ENCODE measurements at places on chromosomes 3 and 15. TPM values are rescaled to one million over a fixed set of nuclear protein-coding genes. Genes with fewer than 3 reads are reported as not detected.

GRCh38 chr3:114644367-114644766 is 350.5 kb downstream of the TIGIT start:
- no peak for DNase-seq

GOLGA8G gene
- 0.03 TPM for polyA plus RNA-seq

SNTN gene
- not detected for polyA plus RNA-seq

DNA sequence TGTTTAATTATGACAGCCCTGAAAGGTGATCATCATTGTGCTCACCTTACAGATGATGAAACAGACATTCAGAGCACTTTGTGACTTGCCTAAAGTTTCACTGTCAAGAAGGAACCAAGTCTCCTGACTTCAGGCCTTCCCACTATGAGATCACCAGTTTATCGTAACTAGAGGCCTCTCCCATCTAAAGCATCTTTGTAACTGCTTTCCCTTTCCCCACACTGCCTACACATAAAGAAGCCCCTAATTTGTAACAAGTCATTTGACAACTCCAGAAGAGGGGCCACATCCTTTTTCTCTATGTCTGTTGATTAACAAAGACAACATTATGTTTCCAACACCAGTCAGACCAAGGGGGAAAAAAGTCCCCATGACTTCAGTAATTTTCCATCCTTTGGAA is 1.1 kb downstream of the KLHL6 start:
- DNase-seq = no peak

GRCh38 chr3:110576960-110577359 is 494.7 kb upstream of the NECTIN3 start:
- DNase-seq = no peak

TRIM42 gene
- not detected for polyA plus RNA-seq

GRCh38 chr15:74960286-74960685 is 3.7 kb upstream of the RPP25 start:
- DNase-seq = no peak

DNA sequence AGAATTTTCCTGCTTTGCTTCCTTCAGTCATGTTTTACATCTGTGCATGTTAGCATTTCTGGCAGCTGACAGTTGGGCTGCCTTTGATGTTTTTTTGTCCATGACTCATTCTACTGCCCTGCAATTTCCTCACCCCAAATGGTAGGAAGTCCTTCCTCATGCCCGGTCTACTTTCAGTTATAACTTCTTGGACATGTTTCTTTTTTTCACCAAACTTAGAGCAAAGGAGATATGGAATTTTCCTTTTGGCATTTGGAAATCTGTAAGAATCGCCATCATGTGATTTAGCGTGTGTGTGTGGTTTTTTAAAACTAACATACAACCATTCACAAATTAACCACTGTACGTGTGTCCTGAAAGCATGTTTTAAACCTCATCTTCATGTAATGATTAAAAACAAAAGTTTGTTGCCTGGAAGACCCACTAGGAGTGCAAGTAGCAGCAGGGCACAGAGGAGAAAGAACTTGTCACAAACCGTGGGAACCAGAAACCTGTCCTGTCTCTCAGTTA is 430.7 kb upstream of the CFAP20DC start:
- DNase-seq = no peak

DNA sequence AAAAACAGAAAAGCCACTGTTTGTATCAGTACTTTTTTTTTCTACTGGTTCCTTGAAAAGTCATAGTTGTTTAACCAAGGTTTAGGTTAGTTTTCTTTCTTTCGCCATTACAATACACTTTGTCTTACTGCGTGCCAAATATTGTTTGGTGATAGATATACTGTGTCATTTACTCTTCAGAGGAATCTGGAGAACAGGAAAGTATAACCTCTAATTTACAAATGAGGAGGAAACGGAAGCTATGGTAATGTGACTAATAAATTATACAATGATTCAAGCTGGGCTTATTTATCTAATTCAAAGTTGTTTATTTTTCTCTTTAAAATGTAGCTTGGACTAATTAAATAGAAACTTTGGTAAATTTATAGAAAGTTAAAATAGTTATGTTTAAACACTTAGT is 96.2 kb upstream of the ROBO2 start:
- no peak for DNase-seq

DNA sequence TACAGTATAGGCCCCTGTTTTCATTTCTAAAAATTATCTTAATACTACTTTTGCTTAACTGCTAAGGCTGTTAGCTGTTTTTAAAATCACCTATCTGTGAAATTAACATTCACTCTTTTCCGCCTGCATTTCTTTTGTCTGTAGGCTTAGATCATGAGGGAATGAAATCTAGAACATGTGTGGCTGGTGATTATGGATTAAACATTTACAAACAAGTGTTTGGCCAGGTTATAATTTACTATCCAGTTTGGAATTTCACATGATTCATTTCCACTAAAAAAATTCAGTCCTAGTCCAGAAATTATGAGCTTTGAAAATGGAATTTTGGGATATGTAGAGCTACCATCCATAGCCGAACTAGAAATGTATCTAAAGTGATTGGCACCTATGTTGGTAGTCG is 39.1 kb downstream of the GOLM2 start:
- DNase-seq = no peak

DNA sequence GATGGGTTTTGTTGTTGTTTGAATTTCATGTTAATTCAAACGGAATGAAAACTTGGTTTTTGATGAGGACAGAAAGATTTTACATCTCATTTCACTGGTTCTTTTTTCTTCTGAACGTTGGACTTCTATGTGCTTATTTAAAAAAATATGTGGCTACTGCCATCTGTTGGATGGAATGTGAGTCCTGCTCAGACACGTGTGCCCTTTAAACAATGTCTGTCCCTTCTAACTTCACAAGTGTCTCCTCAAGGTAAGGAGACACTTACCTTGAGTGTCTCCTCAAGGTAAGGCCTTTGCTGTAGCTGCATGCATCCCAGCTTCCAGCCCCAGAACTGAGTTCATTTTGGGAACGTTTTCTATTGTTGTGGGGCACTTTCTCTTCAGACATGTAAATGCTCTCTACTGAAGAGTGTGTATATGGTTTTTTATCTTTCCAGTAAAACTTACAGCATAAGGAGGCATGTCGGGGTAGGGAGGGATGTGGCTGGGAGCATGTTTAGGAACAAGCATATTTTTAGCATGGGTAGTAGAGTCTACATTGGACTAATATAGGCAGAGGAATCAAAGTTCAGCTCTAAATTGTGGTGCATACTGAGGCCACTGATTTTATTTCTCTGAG is 63.1 kb upstream of the UBE3A start:
- DNase-seq = peak; percentile 18

- DNase-seq = no peak
Observed at GRCh38 chr15:31402511-31403056, 75.9 kb downstream of the KLF13 start.

P2RY14 gene
- 1.0 TPM for polyA plus RNA-seq

IMPG2 gene
- polyA plus RNA-seq = 0.58 TPM

- no peak for DNase-seq
Observed at GRCh38 chr3:16301507-16301906, 36.5 kb downstream of the OXNAD1 start.

GRCh38 chr3:71398157-71398836 is 185.2 kb downstream of the FOXP1 start:
- no peak for DNase-seq

DNA sequence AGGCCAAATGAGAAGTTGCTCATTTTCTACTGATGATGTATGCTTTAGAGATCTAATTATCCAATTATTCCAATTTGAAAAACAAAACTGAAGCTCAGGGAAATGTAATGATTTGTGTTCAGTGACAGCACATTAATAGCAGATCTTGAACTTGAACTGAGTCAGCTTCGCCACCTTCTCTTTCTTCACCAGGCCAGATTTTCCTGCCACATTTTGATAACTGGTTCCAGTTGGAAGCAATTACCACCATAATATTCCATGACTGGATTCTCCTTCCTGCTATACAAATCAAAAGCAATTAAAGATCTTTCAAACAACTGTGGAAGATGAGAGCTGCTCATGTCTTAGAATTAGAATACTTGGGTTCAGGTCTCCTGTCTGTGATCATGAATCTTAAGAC is 334.1 kb downstream of the RBMS3 start:
- DNase-seq = no peak

DNA sequence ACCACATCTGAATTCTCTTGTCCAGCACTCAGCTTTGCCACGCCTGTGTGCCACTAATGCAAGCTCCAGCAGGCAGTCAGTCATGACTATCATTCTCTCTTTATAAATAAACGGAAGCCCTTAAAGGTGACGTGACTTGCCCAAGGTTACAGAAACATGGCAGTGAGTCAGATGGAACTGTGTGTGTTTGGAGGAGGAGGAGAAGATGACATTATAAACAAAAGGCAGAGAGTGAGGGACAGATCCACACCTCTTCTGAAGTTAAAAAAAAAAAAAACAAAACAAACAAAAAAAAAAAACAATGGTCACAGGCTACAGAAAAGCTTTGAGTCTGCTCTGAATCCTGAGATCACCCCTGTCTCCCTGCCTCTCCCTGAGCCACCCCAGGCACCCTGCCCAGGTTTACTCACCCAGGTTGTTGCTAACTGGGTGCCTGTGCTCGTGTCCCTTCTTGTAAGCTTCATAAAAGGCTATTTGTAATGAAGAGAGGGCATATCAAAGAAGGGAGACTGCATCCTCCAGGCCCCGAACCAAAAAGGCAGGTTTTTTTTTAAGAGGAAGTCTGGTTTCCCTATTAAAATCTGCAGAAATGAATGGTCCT is 119.7 kb upstream of the PHLDB2 start:
- DNase-seq = no peak

TPRG1 gene
- polyA plus RNA-seq = 0.75 TPM

- DNase-seq = no peak
Observed at GRCh38 chr3:176395240-176395639, 802.0 kb downstream of the TBL1XR1 start.

GRCh38 chr3:64578797-64579196 is 109.0 kb downstream of the ADAMTS9 start:
- DNase-seq = no peak

C2CD4A gene
- 0.20 TPM for polyA plus RNA-seq

- no peak for DNase-seq
Observed at GRCh38 chr3:109127553-109127952, 9.0 kb upstream of the C3orf85 start.

DNA sequence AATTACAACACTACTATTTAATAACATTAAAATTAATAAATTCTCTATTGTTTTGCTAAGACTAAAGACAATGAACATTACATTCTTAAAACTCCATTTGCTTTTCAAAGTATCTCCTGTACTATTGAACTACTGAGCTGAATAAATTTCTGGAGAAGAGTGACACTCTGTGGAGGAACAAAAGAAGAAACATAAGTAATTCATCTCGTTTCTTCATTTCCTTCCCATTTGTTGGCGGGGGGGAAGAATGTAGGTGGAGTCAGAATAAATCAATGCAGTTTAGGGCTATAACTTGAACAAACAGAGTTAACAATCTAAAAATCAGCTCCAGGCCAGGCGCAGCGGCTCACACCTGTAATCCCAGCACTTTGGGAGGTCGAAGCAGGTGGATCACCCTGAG is 32.7 kb downstream of the EFHB start:
- DNase-seq = no peak

DNA sequence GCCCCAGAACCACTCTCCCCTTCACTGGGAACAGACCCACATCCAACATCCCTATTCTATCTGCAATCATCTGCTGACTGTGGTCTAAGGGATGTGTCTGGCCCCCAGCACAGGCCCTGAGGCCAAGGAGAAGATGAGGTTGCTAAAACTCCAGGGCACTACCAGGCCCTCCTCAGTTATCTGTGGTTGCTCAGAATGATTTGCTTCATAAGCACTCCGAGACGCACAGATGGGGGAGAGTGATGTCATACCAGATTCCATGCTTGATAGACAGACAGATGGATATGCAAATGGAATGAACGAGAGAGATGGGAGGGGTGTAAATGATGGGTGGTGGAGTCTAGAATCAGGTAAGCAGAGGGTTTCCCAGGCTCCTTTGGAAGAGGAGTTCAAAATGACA is 57.8 kb downstream of the CEMIP start:
- DNase-seq = no peak

MEIS2 gene
- polyA plus RNA-seq = 145 TPM

- DNase-seq = no peak
Observed at GRCh38 chr3:136387031-136387430, 136.9 kb downstream of the PCCB start.

- no peak for DNase-seq
Observed at GRCh38 chr3:8875836-8876235, 87.4 kb downstream of the RAD18 start.

DNA sequence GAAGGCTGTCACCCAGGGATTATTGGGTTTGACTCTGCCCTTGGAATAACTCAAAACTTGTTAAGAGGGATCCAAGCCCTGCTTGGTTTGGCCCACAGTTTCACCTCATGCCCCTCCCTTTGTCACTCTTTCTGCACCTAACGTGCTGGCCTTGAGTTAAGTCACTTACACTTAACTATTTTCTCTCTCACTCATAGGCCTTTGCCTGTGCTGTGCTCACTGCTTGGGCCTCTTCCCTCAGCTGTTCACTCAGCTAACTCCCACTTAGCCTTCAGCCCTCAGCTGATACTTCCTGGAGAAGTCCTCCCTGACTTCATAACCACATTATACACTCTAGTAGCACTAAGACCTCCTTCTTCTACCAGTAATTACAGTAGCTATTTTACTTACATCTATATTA is 133.3 kb downstream of the CMSS1 start:
- DNase-seq = no peak

DNA sequence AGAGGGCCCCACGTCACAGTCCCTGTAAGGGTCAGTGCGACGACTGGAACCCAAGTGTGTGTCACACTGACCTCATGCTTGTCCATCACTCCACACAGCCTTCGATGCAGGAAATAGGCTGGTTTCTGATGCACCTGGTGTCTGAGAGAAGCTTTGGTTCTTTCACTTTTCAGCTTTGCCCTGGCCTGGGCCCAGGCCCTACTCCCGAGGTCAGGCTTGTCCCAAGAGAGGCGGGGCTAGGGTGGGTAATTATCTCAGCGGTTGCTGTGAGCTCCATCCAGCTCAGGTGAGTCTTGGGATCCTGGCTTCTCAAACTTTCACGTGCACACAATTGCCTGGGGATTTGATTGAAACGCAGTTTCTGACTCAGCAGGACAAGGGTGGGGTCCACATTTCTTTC is 19.6 kb upstream of the CHRNB4 start:
- no peak for DNase-seq

TNNC1 gene
- polyA plus RNA-seq = 8.8 TPM

KNG1 gene
- 163 TPM for polyA plus RNA-seq

ALCAM gene
- 141 TPM for polyA plus RNA-seq

- no peak for DNase-seq
Observed at GRCh38 chr15:66912001-66912400, 153.4 kb upstream of the SMAD3 start.

Data from right renal cortex interstitium (tissue), 3 donors.